ENCODE measurements at places on chromosomes 1 and 21. TPM values are rescaled to one million over a fixed set of nuclear protein-coding genes. Genes with fewer than 3 reads are reported as not detected.
A peak's percentile ranks its signal among the peaks of the same experiment; 100 is the strongest.

GRCh38 chr1:203537806-203538464 is 44.0 kb downstream of the OPTC start:
- no peak for DNase-seq

DNA sequence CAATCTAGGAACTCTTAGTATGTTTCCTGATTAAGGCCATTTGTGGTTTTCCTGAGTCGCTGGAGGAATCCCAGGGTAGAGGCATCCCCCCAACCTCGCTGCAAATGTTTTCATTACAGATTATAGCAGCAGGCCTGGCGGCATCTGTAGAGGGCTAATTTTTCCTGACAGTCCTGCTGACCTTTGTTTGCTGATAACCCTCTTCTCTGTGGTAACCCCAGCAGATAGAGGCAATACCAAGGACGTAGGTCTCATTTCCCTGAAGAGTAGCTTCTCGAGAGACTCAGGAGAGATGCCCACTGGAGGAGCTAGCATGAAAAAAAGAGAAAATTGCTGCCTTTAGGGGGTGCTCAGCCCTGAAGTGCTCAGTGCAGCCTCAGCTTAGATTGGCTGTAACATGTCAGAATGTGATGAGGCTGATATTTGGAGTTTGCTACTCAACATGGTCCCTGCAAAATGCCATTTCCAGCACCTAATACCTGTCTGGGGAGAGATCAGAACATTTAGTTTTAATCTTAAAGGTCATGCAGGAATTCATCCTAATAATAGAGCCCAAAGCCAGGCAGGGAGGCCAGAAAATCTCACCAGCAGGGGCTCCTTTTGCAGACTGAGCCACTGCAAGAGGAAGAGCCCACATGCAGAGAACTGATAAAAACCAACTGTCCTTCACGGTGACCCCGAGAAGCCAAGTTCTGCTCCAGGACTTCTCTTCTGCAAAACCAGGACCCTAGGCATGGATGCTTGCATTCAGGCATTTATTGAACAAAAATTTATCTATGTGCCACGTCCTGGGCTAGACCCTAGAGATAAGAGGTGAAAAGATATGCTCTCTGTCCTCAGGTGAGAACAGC is 184.5 kb downstream of the KAZN start:
- no peak for DNase-seq

DNA sequence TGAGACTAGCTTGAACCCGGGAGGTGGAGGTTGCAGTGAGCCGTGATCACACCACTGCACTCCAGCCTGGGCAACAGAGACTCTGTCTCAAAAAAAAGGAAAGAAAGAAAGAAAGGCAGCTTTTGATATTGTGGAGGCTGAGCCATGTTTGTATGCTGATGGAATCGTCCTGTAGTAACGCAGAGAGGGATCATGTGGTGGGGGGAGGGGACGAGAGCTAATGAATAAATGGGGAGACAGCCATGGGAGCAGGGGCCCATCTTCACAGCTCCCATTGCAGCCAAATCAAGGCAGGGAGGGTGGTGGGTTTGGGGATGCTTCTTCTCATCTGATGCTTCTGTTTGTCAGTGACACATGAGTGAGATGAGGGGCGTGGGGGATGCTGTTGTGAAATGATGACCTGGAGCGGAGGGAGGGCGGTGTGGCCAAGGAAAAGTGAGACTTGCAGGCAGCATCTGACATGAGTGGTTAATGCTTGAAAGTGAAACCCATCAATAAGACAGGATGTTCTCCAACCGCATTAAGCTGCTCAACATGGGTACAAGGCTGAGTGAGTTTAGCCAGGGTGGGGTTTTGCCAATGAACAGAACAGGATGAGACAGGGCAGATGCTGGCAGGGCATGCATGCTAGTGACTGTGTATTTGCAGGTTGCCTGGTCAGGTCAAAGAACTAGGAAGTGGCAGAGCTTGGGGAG is 16.7 kb downstream of the SPATA21 start:
- DNase-seq: no peak

GRCh38 chr1:31373056-31373896 is at the start of gene FABP3:
Gene FABP3, minus strand, starts transcription at chr1:31373076. Its CDS starts 62 bp downstream, at chr1:31373014.
- peak; percentile 91 for DNase-seq

DNA sequence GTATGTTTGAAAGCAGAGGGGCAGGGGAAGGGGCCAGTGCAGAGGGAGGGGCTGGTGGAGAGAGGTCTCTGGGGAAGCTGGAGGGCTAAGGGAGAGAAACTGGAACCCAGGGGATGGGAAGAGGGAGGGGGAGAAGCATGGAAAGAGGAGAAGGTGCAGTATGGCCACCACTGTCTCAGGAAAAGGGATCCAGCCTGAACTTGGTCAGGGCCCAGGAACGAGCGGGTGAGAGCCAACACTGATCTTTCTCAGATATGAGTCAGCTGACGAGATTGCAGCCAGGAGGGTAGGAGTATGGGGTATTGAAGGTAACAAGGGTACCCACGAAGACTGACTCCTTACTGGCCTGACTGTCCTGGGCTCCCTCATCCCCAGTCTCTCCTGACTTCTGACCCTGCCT is 18.0 kb downstream of the TIE1 start:
- DNase-seq: peak; percentile 0

GRCh38 chr1:11913291-11913690 is 12.9 kb downstream of the KIAA2013 start:
- no peak for DNase-seq

DNA sequence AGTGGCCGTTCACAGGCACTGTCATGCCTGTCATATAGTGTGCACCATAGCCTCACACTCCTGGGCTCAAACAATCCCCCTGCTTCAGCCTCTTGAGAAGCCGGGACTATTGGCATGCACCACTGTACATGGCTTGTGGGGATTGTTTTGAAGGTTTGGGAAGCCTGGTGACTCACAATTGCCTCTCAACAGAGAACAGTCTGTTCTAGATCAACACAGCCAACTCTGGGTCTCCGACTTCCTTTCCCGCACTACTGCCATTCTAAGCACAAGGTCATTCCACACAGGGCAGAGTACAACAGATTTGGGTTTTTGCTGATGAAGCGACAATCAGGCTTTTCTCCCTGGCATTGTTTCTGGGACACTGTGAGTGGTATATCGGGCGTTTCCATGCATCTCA is 15.5 kb upstream of the AHCTF1 start:
- peak; percentile 62 for DNase-seq

GRCh38 chr1:78587211-78587610 is 33.0 kb upstream of the IFI44L start:
- DNase-seq: no peak

DNA sequence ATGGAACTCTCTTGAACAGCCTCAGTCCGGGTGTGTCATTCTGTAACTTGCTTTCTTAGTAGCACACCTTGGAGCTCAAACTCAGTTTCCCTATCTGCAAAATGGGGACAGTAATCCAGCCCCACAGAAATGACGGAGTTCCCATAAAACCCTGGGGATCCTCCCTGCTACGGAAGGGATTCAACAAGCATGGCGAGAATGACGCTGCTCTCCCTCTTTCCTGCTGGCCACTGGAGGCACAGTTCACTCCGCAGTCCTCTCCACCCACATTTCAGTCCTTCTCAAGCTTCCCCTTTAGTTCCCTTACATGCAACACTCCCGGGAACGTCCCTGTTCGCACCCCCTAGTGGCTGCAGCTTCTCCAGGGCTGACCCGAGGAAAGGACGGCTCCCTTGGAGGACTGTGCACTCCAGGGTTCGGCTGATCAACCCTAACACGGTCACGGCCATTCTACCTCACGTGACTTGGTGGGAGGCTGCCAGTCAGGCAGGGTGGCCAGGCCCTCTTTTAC is 20.6 kb downstream of the RUNX3 start:
- DNase-seq: peak; percentile 73

GRCh38 chr1:173997791-173998190 is 24.4 kb downstream of the RC3H1 start:
- DNase-seq: no peak

DNA sequence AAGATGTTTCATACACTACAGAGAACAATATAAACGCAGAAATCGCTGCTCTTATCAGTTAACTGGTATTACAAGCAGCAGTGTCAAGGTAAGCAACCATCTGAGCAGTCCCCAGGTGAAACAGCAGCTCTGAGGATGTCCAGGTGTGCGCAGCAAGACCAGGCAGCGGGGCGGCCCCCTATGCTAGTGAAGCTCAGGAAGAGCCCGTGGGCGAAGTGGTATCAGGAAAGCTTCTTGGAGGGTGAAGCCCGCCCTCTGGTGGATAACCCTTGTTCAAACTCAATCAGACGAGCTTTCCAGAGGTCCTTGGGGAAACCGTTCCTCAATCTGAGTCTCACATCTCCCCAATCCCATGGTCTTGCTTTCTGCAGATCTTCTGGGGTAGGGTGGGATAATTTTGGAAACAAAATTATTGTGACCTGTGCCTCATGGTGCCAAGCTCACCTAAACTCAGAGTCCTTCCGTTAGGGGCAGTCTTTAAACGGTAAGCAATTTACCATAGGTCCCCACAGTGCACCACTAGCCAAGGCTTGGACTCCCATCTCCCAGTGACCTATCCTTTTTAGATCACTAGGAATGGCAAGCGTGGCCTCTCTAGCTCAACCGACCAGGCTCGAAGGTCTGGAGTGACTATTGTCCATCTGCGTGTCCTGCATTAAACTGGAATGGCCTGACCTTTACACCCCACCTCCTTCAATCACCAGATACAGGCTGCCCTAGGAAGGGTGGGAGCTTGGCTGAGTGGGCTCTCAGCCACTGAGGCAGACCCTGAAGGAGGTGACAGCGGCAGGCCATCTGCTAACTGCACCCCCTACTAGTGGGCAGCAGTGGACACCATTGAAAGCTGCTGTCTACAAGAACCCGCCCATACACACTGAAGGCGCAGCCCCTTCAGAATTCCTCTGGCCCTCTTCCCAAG is 13.6 kb upstream of the FAM110D start:
- peak; percentile 72 for DNase-seq

GRCh38 chr1:67530071-67530470 is 99.9 kb upstream of the SERBP1 start:
- no peak for DNase-seq

DNA sequence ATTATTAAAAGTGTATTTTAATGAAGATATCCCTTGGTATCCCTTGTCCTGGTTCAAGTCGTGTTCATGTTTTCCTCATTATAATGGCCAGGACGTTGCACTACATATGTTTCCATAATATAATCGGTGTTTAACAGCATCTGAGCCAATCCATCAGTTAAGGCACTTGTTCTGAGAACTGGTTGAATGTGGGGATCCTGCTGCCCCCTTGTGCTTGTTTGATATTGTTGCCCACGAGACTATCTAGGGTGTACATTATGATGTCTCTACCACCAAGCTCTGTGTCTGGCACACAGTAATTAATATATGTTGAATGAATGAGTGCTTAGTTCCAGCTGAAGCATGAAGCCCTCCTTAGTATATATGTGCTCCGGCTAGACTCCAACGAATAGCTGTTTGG is 193.0 kb downstream of the CACNA1E start:
- DNase-seq: no peak

DRAXIN gene
- total RNA-seq: 0.05 TPM

RPE65 gene
- total RNA-seq: not detected

HCRTR1 gene
- 0.46 TPM for total RNA-seq
